T-helper 1 cell (primary cell): ENCODE measurements at places on chromosomes 2 and 18.

DNA sequence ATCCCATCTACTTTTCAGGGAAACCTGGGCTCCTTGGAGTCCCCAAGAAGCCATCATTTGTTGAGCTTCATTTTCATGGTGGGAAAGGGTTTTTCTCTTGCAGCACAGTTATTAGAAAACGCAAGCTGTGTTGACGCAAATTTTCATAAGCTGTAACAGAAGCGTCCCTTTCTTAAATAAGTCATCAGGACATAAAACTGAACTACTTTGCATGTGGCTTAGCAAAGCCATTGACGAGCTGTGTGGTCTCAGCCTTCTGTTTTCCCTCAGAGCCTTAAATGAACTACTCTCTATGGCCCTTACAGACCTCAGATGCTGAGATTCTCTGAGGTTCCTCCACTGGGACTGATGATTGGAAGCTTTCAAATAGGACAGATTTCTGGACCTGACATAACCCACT is 85.1 kb downstream of the ARL4C start:
- DNase-seq: no peak

GRCh38 chr2:237540223-237540775 is 26.1 kb upstream of the PRLH start:
- no peak for DNase-seq

DNA sequence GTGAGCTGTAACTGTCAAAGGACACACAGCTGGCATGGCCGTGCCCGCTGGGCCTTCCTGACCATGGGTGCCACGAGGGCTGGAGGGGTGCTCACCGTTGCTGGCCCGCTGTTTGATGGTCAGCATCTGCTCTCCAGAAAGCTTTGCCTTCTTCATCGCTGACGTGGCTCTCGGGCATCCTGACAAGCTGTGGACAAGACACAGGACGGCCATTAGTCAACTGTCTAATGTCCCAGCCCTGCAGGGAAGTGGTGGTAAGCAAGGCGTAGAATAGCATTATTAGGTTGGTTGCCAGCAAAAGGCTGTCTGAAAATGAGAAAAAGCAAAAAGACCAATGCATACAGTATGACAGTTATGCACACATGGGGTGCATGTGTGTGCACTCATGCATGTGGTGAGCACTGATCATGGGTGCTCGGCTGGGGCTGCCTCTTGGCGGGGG is 64.7 kb upstream of the PXDN start:
- no peak for DNase-seq

DNA sequence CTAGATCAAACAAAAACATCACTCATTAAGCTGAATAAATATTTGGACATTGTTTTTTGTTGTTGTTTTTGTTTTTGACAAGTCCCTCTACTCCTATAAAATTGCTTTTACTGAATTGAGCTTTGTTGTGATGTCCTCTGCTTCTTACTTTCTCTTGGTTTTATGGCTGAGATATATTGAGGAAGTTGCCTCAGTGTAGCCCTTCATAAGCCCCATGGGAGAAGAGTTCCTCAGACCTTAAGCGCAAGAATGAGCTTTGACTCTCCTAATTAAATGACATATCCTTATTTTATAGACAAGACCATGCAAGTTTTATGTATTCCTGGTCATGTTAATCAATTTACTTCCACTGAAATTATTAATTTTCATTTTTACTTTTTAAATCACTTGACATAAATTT is 54.9 kb downstream of the CERKL start:
- no peak for DNase-seq

- peak; percentile 90 for DNase-seq
Observed at GRCh38 chr2:201231781-201232466, 28.4 kb upstream of the CASP8 start.

GRCh38 chr18:58865701-58866065 is 1.0 kb downstream of the ZNF532 start:
- DNase-seq: no peak

DNA sequence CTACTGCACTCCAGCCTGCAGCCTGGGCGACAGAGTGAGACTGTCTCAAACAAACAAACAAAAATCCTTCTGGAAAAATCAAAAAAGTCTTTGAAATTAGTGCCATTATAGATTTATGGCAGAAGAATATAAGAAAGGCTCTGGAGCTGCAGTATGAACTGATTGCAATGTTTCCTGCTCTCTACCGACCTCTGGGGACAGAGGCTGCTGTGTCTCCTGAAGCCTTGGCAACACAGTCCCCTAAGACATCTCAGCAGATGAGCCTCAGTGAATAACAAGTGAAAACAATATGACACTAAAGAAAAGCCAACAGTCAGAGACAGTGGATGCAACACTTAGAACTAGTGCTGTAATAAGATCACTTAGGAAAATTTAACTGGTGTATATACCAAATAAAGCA is 494.9 kb upstream of the LRATD1 start:
- DNase-seq: no peak

DNA sequence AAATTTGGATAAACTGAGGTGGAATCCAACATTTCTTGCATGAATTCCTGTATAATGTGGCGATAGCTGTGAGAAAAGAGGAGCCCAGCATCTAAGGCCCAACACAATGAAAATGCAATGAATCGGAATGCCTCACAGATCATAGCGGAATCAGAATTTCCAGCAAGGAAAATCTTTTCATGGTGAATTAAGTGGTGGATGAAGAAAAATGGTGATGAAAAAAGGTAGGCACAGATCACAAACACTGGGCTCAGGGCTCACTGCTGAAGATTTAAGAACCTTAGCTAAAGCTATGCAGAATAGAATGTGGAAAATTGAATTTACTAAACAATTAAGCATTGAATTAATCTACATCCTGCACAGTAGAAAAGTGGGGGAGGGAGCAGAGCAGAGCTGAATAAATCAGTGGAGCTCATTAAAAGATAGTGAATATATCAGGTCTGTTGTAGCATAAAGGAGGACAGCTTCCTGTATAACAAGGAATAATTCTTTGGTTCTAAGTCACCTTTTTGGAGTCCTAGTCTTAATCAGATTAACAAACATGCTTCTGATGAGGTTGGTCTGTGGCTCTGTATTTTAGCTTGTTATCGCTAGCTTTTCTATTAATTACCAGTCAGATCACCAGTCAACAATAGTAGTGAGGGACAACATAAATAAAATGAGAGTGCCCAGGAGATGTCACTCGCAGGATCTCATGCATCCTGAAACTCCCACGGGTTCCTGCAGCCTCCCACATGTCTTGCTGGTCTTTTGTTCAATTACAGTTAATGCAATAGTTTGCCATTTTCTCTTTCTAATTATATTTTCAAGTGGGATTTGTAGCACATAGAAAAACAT is 27.0 kb downstream of the MEIS1 start:
- no peak for DNase-seq

DNA sequence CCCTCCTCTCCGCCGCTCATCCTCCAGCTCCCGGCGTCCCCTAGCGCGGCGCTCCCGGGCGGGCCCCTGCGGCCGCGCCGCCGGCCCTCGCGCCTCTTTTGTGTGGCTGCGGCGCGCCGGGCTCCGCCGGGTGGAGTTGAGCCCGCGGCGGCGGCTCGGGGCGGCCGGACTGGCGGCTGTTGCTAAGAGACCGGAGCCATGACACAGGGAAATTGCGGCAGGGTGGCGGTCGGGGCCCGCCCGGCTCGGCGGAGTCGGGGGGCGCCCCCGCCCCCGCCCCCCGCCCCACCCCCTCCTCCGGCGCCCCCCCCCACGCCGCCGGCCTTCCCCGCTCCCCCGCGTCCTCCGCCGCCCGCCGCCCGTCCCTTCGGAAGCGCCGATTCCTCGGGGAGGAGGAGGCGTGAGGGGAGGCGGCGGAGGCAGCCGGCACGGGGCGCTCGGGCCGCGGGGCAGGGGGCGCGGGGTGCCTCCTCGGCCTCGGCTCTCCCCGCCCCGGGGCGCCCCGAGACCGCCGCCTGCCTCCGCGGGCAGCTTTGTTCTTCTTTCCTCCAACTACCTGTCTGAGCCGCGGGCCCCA is at the start of gene TMEM200C:
TMEM200C (minus strand) TSS at position 224 of the 577 bp plus-strand sequence. CDS start 3,459 bp downstream, outside the sequence.
- DNase-seq: no peak

DNA sequence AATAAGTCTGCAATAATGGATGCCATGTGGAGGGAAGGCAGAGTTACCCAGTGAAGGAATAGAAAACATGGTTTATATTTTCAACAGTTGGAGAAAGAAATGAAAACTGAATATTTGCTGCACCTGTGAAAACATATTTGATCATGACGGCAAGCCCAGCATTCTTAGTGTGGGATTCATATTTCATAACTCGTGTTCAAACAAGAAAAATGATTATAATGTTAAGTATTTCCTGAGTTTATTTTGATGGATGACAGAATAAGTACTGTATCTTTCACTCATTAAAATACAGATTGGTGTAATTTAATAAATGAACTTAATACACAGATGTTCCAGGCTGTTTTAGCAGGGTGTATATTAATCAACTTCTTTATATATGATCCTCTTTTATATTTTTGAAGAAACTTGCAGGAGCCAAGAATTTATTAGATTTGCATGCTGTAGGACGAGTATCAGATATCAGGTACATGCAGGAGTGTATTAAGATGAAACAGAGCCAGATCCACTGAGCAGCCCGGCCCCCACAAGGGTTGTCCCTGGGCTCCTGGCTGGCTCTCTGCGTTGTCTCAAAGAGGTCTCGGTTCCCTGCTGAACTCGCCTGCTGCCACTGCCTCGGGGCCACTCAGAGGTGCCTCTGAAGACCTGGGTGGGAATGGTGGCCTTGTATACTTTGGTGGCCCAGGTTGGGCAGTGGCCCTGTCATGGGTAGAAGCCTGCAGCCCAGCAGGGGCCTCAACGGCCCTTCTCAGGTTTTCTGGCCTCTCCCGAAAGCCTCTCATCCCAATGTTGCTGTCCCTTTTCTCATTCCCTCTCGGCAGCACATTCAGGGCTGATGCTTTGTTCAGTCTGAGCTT is 95.0 kb upstream of the LDAH start:
- no peak for DNase-seq

GRCh38 chr2:130389783-130390182 is 33.9 kb downstream of the PTPN18 start:
- no peak for DNase-seq

DNA sequence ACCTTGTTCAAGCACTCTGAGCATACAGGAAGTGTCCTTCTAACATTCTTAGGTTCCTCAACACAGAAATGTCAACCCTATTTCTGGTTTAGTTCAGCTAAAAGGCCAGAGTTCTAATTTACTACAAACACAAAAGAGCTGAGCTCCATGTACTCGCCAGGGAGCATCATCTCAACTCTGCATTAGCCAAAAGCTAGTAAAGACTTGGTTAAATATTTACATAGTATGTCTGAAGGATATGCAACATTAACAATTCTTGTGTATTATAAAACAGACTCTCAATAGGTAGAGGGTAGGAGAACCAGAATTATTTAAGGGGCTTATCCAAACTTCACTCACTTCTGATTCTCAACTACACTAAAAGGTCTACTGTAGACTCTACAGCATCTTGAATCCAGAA is 154.6 kb downstream of the THADA start:
- no peak for DNase-seq

DNA sequence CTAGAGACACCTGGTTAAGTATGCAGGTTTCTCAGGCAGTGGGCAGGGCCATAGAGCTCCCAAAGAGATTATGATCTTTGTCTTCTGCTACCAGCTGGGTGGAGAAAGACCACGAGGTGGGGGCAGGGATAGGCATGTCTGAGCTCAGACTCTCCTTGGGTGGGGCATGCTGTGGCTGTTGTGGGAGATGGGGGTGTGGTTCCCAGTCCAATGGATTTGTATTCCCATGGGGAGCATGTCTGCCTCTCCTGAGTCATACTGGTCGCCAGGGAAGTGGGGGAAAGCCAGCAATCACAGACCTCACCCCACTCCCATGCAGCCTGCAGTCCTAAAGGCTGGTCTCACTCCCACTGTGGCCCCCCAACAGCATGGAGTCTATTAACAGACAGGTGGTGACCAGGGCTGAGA is 31.4 kb upstream of the RHOB start:
- no peak for DNase-seq

DNA sequence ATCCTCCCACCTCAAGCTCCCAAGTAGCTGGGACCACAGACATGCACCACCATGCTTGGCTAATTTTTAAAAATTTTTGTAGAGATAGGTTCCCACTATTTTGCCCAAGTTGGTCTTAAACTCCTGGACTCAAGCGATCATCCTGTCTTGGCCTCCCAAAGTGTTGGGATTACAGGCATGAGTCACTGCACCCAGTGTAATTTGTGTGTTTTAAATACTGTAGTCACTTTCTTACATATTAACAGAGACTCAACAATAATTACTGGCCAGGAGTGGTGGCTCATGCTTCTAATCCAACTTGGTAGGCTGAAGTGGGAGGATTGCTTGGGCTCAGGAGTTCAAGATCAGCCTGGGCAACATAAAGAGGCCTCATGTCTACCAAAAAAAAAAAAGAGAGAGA is 293.0 kb downstream of the RDH14 start:
- DNase-seq: no peak

DNA sequence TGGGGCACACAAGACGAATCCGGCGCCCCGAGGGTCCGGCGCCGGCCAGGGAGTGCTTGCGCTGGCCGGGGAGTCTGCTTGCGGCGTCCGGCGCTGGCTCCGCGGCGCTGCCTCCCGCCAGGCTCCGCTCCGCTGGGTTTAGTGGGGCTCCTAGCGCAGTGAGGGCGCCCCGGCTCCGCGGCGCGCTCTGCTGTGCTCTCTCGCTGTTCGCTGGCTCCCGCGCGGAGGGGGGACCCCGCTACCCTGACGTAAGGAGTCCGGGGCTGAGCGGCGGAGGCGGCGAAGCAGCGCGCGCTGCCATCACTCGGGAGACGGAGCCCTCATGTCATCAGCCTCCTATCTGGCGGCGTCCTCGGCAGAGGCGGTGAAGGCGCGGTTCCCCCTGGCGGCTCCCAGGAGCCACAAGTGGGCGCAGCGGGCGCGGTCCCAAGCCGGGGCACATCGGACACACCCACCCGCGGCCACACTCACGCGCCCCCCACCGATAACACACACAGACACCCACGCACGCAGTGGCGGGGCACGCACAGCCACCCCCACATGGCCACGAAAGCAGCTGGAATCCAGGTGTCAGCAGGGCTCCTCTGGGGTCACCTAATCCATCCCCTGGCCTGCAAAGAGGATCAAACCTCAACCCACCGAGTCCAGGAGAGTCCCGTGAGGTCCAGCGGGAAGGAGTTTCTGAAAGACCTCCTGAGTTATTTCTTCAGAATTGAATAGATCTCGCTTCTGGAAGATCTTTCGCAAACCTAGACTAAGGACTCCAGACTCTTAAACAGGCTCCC is at the start of gene C1QL2:
C1QL2 (minus strand) TSS at position 189 of the 785 bp plus-strand sequence. CDS start 482 bp downstream, outside the sequence.
- DNase-seq: no peak

GRCh38 chr2:160309585-160309984 is 109.5 kb upstream of the ITGB6 start:
- no peak for DNase-seq

GRCh38 chr18:62637807-62638687 is 77.3 kb upstream of the PHLPP1 start:
- DNase-seq: no peak

- no peak for DNase-seq
Observed at GRCh38 chr2:159600752-159601151, 15.6 kb downstream of the BAZ2B start.

- DNase-seq: no peak
Observed at GRCh38 chr18:7980136-7980535, 413.0 kb downstream of the PTPRM start.

- peak; percentile 52 for DNase-seq
Observed at GRCh38 chr18:79400091-79400590, 4.4 kb downstream of the NFATC1 start.

GRCh38 chr2:179655627-179656026 is 205.8 kb downstream of the ZNF385B start:
- no peak for DNase-seq

GRCh38 chr2:188786368-188786841 is 187.8 kb upstream of the COL3A1 start:
- no peak for DNase-seq

- DNase-seq: no peak
Observed at GRCh38 chr2:68387408-68388350, 22.6 kb downstream of the PLEK start.
